ENCODE measurements at places on chromosomes 11 and 22. TPM values are rescaled to one million over a fixed set of nuclear protein-coding genes. Genes with fewer than 3 reads are reported as not detected.
A peak's percentile ranks its signal among the peaks of the same experiment; 100 is the strongest.

GRCh38 chr11:9060700-9061111, 30.7 kb downstream of the SCUBE2 start:
- no peak for DNase-seq

DNA sequence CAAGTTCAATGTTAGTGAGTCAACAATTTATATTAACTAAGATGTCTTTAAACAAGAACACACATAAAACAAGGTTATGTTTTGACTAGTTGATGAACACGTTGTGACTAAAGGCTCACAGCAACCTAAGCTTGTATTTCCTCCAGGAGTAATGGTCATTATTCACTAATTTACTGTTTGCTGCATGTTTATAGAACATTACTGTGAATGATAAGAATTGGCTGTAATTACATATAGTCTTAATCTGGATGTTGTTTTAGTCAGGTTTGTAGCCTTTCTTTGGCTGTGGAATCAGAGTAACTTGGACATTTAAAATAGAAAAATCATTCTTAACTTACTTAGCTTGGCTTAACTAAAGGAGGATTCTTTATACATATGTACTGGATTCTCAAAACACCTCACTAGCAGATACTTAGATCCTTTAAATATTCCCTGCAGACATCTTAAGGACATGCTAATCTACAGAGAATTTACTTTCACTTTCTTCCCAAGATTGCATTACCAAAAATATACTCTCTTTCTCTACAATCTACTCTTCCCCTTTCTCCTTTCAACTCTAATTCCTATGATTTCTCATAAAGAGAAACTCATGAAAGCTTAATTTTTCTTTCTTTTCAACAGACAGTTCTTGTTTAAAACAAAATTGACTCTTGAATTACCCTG, 319.7 kb upstream of the CTSC start:
- DNase-seq, result peak; percentile 84

ALX4 gene
- 0.08 TPM for polyA plus RNA-seq

DNA sequence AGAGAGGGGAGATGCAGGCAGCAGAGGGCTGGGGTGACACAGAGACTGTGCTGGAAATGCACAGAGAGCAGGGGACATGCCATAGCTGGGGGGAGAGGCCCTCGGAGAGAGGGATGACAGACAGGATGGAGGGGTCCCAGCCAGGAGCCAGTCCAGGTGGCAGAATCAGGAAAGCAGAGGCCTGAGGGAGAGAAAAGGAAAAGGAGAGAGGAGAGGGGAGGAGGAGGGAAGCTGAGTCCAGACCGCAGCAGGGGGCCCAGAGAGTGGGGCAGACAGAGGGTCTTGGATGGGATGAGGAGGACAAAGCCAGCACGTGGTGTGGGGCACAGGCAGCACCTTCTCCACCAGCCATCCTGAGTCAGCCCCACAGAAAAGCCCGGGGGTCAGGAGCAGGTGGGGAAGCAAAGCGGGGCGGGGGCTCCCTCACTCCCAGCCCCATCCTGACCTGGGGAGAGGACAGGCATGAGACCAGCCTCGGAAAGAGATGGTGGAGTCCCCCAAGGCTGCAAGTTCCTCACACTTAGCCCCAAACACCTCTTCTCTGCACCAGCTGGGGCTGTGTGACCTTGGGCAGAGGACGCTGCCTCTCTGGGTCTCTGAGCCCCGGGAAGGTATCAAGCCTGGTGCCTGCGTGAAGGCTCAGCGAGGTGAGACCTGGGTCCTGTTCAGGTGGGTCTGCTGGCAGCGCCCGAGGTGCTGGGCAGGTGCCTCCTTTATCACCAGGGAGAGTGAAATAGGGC, 48.0 kb downstream of the IGLL1 start:
- DNase-seq, result peak; percentile 46

DNA sequence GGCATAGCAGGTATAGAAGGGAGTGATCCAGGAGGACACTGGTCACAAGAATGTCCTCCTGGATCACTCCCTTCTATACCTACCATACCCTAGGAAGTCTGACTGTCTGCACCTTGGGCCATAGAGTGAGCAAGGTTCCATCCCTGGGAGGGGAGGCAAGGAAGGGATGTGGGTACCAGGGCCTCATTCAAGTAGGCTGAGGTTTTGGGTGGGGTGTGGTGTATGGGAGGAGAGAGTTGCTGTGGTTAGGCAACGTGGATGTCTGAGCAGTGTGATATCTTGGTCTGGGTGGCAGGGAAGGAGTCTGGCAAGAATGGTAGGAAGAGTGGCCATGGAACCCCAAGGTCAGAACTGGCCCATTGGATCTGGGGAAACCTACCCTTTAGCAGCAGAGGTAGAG, 13.2 kb downstream of the PPFIBP2 start:
- DNase-seq, result no peak

DNA sequence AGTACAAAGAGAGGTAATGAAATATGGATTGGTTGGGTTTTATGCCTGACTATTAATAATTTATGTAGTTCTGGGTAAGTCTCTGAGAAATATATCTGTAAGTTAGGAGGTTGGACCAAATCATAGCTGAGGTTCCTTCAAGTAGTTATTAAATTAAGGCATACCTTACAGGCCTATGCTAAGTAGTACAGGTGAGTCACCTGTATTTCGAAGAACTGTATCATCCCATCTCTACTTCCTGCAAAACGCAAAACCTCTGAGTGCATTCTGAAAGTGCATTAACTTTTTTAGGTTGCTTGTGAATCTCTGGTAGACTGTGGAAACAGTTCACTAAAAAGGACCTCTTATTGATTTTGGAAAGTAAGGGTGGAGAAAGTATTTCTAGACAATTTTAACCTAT, 37.1 kb downstream of the APOL5 start:
- no peak for DNase-seq

MCHR1 gene
- polyA plus RNA-seq, result 0.31 TPM

GRCh38 chr22:40345271-40345670, 1.0 kb upstream of the ADSL start:
- no peak for DNase-seq

GRCh38 chr11:46978005-46978491, 41.5 kb downstream of the CSTPP1 start:
- DNase-seq, result no peak

- no peak for DNase-seq
Measured at GRCh38 chr11:126090452-126090851, 27.8 kb upstream of the CDON start.

DNA sequence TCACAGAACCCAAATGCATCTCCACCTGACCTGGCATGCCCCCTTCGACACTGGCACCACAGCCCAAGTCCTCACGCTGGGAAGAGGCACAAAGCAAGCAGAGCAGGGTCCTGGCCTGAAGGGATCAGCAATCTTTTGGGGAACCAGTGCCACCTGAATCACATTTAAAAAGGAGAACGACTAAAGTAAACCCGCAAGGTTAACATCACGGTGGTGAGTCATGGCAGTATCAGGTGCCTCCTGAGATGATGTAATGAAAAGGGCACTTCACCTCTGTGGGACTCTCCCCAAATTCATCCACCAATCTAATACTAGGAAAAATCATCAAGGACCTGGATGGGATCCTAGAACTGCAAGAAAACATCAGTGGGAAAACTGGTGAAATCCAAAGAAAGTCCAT, 44.9 kb downstream of the PACSIN2 start:
- DNase-seq, result no peak

DNA sequence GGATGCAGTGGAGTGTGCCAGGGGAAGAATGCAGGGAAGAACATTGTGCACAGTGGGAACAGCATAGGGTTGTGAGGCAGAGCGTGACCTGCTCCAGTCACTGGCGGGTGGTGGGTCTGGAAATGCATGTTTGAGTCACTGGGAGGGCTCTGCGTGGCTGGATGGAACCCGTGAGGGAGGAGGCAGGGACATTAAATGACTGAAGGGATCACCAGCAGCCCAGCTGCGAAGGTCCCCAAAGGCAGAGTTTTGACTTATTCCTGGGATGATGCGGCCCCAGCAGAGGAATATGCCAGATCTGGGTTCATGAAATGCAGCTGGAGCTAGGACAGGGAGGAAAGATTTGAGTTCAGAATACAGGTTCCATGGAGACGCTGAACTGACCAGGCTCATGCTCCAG, 104.0 kb upstream of the FGF3 start:
- DNase-seq, result peak; percentile 15

DNA sequence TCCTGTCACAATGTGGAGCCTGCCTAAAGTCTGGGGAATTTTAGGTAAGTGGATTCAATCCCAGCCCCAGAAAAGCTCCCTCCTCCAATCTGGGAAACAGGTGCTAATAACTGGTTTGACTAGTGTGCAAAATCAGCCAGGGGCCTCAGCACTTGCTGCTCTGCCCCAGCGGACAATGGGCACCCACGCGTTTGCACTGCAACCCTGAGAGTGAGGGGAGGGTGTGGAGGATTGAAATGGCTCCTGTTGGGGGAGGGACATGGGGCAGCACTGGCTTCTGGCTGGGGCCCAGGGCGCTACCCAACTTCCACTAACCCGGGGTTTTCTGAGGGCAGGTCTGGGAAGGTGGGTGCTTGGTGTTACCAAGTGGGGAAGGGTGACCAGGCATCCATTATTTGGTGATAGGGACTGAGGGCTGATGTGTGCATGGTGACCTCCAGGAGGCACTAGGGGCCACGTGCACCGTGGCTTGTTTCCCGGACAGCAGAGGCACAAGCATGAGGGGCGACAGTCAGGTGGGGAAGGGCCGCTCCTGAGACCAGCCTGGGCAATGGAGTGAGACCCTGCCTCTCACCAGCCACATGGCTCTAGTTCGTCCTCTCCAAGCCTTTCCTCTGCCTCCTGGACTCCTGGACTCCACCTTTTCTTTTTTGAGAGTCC, 4.3 kb upstream of the PNPLA5 start:
- no peak for DNase-seq

CSNK2A3 gene
- polyA plus RNA-seq, result 4.3 TPM

DNA sequence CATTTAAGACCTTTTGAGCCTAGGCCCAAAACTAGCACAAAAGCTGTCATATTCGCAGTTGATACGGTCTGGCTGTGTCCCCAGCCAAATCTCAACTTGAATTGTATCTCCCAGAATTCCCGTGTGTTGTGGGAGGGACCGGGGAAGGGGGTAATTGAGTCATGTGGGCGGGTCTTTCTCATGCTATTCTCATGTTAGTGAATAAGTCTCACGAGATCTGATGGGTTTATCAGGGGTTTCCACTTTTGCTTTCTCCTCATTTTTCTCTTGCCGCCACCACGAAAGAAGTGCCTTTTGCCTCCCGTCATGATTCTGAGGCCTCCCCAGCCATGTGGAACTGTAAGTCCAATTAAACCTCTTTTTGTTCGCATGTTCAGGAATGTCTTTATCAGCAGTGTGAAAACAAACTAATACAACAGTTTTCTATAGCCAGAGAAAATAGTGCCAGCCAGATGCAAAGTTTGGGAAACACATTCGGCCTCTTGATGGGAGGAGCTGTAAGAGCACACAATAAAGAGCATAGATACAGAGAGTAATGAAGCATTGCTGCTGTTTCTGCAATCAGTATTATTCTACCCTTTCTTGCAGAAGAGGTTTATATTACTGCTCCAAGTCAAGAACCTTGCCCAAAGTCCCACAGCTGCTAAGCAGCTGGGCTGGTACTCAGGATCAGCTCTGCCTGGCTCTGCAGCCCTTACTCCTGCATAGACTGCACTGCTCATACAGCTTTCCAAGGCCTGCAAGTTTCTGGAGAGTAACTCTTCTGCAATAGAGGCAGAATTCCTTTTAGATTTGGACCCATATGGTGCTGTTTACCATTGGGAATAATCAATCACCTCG, 2.0 kb upstream of the ZNF195 start:
- DNase-seq, result peak; percentile 42

GRCh38 chr22:41478891-41479521, 10.1 kb downstream of the ACO2 start:
- no peak for DNase-seq

DNA sequence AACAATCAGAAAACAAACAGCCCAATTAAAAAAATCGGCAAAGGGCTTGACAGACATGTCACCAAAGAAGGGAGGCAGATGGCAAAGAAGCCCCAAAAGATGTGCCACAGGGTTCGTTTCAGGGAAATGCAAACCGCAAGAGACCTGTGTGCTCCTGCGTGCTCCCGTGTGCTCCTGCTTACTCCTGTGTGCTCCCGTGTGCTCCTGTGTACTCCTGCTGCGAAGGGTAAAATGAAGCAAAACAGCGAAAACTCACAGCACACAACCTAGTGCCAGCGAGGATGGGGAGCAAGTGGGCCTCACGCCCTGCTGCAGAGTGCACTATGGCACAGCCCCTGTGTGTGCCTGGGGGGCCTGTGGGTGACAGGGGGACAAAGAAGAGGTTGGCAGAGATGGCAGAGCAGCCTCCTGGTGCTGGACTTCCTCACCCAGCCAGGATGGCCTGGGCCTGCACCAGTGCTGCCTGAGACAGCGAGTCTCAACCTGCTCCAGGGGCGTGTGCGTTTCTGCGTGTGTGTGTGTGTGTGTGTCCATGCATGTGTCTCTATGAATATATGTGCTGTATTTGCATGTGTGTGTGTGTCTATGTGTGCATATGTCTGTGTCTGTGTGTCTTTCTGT, 14.0 kb downstream of the ASCL2 start:
- no peak for DNase-seq

- no peak for DNase-seq
Measured at GRCh38 chr11:77027275-77027674, 6.9 kb upstream of the B3GNT6 start.

DNA sequence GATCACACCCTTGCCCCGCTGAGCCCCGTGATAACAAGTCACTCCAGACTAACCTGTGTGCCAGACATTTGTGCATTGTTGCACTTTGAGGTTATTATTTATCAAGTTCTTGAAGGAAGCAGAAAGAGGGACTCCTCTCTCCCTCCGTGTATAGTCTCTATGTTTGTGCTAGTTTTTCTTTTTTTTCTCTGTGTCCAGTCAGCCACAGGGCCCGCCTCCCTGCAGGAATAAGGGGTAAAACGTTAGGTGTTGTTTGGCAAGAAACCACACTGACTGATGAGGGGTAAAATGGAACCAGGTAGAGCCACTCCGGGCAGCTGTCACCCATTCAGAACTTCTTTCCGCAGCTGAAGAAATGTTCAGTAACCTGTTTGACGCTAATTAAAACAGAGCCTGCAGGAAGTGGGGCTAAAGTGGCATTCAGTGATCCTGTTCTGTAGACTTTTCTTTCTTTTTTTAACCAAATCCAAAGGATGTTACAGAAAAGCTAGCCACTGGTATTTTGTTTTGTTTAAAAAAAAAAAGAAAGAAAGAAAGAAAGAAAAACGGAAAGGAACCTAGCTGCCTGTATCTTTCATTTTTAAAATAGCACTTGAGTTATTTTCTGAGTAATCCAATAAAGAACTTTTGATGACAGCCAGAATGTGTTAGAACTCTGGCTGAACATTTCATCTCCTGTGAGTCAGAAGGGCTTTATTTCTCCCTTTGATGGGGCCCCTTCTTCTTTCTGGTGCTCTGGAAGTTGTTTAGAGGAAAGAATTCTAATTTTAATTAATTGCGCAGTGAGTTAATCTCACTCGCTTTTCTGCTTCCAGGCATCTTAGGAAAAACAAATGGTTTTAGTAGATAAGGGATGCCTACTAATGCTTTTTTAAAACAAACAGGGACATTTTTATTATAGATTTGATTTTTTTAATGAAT, 58.2 kb downstream of the COMMD9 start:
- DNase-seq, result no peak

OR51B5 gene
- polyA plus RNA-seq, result 0.41 TPM

- DNase-seq, result no peak
Measured at GRCh38 chr22:46674367-46674781, 54.2 kb downstream of the GRAMD4 start.
